Activated CD4-positive, alpha-beta T cell treated with anti-CD3 and anti-CD28 coated beads, Interleukin-2, amount 50 U/mL, for 1 hour (primary cell): ENCODE measurements at places on chromosomes 1 and 21.

- no peak for DNase-seq
Observed at GRCh38 chr1:225343618-225344017, 84.2 kb downstream of the LBR start.

DNA sequence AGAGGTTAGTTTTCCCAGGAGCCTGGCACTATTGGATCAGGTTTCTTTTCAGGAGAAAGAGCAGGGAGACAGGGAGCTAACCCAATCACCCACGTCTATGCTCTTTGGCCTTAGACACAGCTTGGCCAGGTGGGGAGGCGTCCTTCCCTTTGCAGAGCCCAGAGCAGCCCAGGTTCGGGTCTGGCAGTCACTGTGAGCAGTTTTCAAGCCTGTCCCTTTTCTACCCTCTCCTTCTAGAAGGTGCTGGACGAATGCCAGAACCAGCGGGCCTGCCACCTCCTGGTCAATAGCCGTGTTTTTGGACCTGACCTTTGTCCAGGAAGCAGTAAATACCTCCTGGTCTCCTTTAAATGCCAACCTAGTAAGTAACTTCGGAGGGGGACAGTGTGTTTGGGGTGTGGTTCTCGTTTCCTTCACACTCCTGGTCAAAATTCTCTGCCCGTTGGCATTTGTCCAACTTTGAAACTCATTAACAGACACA lies 44.9 kb downstream of the EVA1C start:
- no peak for DNase-seq

GRCh38 chr21:42460391-42461184 lies 35.4 kb downstream of the RSPH1 start:
- peak; percentile 45 for DNase-seq

DNA sequence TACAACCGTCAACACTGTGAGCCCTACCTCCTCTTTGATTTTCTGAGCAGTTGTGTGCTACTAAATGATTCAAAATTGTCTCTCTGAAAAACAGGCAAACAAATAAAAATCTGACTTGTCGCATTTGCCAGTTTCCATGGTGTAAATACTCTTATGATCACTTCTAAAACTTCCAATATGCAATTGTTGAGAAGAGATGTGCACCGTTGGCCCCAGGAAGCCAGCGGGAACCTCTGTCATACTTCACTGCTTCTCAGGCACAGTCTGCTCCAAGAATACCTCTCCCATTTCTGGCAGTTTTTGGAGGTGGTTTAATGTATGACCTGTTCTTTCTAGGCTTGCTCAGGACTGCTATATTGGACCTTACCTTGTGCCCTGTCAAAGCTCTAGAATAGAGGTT lies 196.0 kb upstream of the NCAM2 start:
- DNase-seq, result no peak

DNA sequence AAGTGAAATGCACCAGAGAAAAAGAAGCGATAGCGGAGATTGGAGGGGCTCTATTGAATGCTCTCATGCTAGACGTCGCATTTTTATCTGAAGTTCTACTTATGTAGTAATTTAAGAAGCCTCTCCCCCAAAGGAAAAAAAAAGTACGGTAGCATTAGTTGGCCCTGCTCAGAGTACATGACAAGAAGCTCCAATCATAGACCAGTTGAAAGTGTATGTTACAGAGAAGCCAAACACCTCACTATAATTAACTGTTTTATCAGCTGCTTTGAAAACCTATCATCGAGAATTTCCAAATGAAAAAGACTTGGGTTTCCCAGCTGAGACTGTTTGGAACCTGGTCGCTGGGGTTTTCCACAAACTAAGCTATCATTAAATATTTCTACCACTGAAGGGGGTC lies 19.6 kb upstream of the OVAAL start:
- no peak for DNase-seq

DNA sequence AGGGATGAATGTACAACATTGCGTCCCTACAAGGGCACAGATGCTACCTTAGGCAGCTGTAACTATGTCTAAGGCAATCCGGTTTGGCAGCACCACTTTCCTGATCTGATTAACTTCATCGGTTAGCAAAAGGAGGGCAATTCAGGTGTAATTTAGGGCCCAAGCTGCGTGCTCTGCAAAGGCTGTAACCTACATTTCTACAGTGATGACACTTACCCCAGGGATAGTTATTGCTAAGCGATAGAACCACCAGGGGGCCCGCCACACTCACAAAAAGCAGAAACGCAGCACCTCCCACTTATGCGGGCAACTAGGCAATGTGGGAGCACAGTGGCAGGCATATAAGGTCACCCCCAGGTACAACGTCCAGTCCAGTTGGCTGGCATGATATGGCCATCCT lies 113.5 kb downstream of the GDAP2 start:
- no peak for DNase-seq

DNA sequence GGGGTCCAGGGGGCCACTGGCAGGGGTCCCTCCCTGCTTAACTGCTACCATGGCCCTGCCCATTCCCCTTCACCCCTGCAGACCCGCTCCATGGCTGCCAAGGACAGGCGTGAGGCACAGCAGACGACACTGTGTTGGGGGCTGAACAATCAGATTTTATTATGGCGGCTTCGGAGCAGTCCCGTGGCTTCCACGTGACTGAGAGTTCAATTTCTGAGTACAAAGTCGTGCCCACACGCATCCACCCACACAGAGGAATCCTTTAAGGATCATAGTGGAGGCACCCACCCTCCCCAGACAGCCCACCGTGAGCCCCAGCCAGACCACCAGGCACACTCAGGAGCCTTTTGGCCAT lies 1.5 kb downstream of the HES5 start:
- DNase-seq, result no peak

- peak; percentile 55 for DNase-seq
Observed at GRCh38 chr1:205711105-205712048, 31.1 kb upstream of the SLC45A3 start.

- no peak for DNase-seq
Observed at GRCh38 chr1:118661769-118662320, 326.3 kb downstream of the TBX15 start.

- DNase-seq, result no peak
Observed at GRCh38 chr1:90768098-90768497, 51.0 kb upstream of the BARHL2 start.

- no peak for DNase-seq
Observed at GRCh38 chr1:14738235-14738634, 139.8 kb downstream of the KAZN start.

DNA sequence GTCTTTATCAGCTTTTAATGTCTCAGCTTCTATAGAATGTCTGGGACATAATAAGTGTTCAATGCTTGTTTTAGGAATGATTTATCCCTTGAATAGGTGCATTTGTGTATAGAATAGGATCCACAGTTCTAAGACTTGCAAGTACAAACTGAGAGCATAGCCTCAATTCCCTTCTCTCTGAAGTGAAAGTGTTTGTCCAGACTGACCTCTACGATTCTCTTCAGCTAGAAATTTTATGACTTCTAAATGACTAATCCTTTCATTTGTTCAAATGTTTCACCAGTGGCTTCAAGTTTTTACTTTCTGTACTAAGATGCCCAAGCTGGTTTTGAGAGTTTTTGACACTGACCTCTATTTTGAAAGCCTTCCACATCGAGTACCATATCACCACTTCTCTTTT lies 608.2 kb upstream of the ADGRL4 start:
- DNase-seq, result no peak

- DNase-seq, result no peak
Observed at GRCh38 chr1:200877010-200877409, 4.2 kb downstream of the GPR25 start.

GRCh38 chr1:119075614-119076013 lies 64.8 kb downstream of the WARS2 start:
- no peak for DNase-seq

- no peak for DNase-seq
Observed at GRCh38 chr1:57124768-57125446, 159.1 kb upstream of the C8B start.

- DNase-seq, result no peak
Observed at GRCh38 chr1:244137725-244138124, 86.6 kb downstream of the ZBTB18 start.
